ENCODE measurements at places on chromosomes 6 and 20.

DNA sequence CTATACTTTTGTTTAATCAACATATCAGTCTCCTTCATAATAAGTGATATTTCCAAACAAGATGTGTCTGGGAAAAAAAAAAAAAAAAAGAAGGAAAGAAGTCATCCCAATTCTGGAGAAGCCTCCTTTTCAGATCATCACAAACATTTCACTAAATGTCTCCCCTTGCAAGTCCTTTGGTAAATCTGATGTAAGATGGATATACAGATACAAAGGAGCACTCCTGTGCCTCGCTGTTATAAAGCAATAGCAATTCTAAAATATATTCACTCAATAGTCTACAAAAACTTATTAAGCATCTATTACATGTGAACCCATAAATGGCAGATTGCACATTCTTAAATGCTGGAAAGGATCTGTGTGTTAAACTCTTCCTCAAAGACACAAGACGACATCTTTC, 17.4 kb downstream of the STAU1 start:
- DNase-seq, result no peak

DNA sequence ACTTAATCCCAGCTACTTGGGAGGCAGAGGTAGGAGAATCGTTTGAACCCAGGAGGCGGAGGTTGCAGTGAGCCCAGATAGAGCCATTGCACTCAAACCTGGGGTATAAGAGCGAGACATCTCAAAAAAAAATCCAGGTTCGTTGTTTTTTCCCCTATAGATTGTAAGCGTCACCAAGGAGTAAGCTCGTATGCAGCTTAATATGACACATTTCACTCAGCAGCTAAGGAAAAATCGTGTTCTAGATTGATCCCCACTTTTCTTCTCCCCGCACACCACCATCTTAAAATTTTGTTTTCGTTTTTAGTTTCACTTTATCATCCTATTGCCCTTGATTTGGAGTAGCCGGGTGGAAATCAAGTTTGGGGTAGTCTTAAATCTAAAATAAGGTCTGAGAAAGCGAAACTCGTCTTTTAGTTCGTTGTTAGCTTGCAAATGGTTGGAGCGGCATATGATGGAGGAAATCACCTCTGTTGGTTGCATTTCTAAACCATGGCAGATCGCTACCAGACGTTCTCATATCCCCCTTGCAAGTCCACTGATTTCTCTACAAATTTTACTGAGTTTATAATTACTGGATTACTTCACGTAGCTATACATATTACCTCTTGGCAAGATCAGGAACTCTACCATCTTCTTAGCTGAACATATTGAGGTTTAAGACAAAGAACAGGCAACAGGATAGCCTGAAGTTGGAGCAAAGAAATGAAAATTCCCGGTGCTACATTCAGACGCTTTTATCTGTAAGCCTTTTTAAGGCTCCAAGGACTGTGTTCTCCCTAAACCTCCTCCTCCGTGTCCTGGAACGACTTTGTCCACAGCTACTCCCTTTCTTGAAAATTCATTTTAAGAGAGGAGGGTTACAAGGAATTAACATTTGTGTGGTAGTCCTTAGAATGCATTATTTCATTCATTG, 91.1 kb upstream of the BTN3A2 start:
- DNase-seq, result no peak

- no peak for DNase-seq
Measured at GRCh38 chr20:47136782-47137181, 219.7 kb downstream of the ZMYND8 start.

DNA sequence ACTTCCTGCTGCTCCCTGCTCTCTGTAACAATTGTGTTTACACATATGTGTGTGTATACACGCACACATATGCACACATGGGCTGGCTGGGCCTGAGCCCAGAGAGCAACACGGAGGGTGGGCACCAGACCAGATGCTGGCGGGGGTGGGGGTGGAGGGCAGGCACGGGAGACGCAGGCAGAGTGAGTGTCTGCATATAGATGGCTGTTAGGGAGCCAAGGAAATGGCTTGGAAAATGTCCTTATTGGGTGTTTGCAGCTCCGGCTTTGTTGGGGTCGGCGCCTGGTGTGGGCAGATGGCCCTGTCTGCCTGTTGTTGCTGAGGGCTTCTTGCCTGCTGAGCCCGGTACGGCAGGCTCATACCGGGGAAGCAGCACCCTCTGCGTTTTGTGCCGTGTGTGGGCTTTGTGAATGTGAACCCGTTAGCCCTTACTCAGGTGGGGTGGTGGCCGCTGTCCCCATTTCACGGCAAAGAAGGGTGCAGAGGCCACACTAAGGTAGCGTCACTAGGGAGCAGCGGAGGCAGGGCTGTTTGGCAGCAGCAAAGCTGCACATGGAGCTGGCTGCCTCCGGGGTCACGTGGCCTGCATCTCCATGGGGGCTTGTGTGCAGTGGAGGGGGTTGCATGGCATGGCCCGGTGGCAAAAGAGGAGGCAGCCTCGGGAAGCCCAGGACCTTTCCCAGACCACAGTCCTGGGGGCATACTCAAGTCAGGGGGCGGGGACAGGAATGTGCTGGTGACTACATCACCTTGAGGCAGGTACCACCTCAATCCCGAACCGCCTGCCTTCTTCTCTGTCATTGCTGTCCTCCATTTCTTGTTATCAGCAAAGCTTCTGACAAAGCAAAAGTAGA, 47.4 kb upstream of the SRF start:
- DNase-seq, result no peak

DNA sequence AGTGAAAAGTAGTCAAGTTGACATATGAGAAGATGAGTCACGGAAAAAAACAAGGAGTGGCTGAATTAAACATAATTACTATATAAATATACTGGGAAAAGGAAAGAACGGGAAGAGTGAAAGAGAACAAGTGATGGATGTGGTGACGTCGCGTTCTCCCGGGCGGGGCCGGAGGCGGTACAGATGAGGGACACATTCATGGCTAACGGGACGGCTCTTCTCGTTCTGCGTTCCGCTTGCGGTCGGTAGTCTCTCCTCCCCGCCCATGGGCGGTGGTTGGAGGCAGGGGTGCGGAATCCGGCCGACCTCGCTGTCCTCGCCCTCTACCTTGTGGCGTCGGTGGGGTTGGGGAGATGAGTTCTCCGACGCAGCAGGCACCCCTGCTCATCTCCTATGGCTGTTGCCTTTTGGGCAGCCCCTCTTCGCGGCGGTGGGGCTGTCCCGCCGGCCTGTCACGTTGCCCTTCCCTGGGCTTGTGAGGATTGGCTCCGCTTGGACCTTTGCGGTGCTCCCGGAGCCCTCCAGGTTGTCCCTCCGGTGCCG, 22.5 kb downstream of the HLA-G start:
- DNase-seq, result no peak

GRCh38 chr20:41505184-41505583, 113.0 kb downstream of the CHD6 start:
- no peak for DNase-seq

DNA sequence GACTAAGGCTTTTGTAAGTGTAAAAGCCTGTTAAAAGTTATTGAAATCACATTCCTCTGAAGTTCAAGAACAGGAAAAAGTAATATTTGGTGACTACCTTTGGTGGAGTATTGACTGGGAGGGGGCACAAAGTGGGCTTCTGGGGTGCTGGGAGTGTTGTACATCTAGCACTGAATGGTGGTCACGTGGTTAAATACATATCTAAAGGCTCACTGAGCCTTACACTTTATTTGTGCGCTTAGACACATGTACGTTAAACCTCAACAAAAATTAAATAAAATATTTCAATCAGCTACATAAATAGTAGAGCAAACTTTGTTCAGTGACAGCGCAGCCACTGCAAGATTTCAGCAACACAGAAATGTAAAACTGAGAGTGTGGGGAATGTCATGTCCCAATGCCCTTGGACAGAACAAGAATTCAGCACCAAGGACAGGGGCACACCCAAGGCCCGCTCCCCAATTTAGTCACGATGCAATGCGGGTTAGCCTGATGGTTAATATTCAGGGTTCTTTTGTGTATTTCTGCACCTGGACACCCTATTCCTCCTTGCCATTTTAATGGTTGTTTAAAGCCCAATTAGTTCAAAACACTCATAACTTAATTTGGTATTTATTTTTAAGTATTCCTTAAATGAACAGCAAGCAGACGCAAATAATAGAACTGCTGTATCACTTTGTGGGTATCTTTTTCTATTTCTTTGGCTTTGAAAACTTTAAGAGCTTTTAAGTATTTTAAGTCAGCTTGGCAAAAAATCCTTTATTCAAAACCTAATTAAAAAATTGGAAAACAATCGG, 37.4 kb downstream of the ANGPT4 start:
- DNase-seq, result no peak

GRCh38 chr6:160070831-160071230, 50.8 kb upstream of the SLC22A1 start:
- no peak for DNase-seq

GRCh38 chr6:137389150-137389704, 105.0 kb downstream of the OLIG3 start:
- no peak for DNase-seq

- DNase-seq, result no peak
Measured at GRCh38 chr6:98832284-98833056, 1.9 kb upstream of the POU3F2 start.

DNA sequence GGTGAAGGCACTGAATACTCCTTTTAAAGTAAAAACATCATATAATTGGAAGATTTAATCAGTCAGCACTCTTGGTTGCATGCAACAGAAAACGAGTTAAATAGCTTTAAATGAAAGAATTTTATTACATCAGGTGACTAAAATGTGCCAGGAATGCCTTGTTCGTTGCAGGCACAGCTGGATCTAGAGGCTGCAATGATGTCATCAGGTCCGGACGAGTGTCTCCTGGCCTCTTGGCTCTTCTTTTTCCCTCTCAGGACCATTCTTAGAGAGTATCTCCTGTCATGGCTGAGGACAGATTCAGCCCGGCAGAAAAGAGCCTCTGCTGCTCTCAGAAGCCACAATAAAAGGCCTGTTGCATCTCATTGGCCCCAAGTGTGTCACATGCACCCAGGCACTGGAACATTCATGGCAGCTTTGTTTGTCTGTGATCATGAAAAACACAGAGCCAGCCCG, 510.7 kb upstream of the SULF2 start:
- DNase-seq, result no peak

GRCh38 chr6:83221889-83222479, 28.8 kb downstream of the RWDD2A start:
- peak; percentile 21 for DNase-seq

- no peak for DNase-seq
Measured at GRCh38 chr20:18101125-18101810, 36.4 kb upstream of the KAT14 start.

GRCh38 chr6:53686355-53686940, 20.9 kb upstream of the KLHL31 start:
- no peak for DNase-seq

DNA sequence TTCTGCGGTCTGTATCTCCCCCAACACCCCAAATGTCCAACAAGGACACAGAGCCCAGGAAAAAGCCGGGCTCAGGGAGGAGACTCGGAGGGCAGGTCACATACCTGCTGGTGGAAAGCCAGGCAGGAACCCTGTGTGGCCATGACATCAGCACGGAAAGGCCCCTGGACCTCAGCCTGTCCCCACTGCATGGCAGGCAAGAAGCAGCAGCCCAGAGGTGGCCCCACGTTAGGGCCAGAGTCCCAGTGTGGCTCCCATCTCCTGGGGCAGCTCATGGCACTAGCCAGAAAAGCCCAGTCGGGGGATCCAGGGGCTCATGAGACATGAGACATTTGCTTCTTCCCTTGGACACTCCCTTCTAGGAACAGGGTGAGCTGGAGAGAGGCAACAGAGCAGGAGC, 258.7 kb downstream of the DLL1 start:
- no peak for DNase-seq

- peak; percentile 32 for DNase-seq
Measured at GRCh38 chr6:110102411-110102810, 77.1 kb downstream of the WASF1 start.

GRCh38 chr20:50376888-50377459, 133.2 kb upstream of the PTPN1 start:
- DNase-seq, result no peak

DNA sequence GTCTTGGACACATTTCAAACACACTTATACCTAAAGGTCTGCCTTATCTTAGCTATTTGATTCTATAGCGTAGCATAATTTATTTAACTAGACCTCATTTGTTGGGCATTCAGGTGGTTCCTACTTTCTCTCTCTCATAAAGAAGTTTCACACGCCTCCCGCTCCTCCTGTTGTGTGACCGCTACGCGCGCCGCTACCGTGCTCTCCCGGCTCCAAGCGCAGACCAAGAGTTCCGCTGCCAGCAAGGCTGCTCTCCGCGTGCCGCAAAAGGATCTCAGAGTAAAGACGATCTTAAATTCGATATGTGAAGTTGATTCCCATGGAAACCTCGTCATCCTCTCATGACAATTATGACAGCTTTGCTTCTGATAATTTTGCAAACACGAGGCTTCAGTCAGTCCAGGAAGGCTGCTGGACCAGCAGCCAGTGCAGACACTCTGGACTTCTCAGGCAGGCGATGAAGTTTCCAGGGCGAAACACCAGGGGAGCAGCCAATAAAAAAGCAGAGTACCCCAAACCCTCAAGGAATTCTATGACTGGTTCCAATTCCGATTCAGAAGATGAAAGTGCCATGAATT, 20.4 kb downstream of the PRSS16 start:
- DNase-seq, result no peak

DNA sequence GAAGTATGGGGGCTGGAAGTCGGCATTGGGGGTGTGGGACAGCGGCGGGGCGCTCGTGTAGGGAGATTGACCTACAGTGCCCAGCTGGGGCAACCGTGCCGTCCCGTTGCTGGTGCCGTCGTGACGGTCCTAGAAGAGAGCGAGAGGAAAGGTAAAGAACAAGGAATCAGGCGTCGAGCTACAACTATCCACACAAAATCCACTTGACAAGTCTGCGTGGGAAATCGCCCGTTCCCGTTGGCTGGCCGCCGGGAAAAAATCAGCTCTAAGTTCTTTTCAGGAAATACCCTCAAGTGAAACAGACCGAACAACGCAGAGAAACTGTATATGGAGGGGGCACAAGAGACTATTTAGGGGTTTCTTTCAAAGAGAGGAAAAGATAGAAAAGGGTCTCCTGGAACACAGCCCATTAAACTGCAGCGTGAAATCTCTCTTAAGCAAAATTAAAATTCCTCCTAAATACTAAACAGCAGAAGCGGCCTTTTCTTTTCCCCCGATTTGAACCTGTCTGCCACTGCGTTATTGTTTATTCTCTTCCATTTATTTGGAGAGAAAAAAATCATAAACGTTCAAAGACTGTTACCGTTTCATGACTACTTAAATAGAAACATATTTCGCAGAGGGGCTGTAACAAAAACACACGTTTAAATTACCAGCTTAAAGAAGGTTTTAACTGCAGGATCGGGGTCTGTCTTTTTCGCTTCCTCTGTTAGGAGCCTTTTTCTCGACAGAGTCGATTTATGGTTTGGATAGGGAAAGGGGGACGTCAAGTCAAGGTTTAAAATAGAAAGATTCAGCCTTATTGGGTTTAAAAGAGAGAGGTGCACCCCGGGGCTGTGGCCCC, 4.4 kb downstream of the TFAP2A start:
- no peak for DNase-seq

DNA sequence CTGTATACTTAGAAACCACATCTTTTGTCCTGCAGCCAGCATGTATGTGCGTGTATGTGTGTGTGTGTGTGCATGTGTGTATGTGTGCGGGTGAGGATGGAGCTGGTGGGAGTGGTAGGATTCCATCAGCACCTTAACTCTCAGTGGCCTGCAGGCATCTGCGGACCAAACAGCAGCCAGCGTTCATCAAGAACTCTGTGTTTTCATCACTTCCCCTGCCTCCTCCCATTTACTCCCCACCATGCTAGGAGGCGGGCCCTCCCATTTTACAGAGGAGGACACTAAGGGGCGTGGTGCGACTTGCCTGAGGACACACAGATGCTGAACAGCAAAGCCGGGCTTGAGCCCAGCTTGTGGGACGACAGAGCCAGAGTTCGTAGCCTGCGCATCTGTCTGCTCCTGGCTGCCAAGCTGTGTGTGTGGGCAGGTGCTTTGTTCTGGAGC, 8.9 kb downstream of the VSTM2L start:
- DNase-seq, result no peak

Data from fibroblast of skin of left quadriceps (primary cell).